Head of caudate nucleus (tissue), 42 donors: ENCODE measurements at places on chromosomes 6 and 20.

DNA sequence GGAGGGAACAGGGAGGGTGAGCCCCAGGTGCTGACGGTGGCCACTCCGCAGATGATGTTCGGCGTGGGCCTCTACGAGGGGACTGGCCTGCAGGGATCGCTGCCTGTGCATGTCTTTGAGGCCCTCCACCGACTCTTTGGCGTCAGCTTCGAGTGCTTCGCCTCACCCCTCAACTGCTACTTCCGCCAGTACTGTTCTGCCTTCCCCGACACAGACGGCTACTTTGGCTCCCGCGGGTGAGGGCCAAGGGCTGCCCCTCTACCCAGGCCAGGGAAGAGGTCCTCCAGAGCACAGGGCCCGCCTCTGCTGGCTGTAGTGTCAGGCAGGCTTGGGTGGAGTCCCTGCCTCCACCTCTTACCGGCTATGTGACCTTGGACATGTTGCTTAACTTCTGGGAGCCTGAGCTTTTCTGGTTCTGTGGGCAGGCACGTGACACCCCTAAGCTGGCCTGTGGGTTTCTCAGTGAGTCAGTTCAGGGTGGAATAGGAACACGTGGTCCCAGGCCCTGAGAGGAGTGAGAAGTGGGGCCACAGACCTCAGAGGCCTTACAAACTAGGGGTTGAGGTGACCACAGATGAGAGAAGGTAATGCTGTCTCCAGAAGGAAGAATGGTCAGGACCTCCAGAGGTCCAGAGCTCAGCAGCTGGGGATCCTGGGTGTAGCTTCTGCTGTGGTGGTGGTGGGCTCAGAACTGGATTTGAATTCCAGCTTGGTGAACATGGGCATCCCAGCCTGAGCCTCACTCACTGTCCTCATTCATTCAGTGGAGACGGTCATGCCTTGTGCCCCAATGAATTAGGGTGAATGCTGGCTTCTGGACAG lies 11.9 kb downstream of the PCIF1 start:
- no peak for DNase-seq

DNA sequence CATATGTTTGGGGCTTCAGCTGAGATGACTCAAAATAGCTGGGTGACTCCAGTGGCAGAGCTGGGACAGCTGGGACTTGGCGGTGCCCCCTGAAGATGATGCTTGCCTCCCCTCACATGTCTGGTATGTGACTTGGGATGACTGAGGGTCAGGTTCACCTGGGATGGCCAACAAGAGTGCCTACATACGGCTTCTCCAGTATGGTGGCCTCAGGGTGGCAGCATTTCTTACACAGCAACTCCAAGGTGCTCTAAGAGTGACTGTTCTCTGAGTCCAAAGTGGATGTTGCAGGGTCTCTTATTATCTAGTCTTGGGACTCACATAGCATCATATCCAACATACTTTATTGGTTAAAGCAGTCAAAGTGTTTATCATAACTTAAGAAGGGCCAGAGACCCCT lies 87.8 kb upstream of the CENPW start:
- no peak for DNase-seq

- no peak for DNase-seq
Measured at GRCh38 chr6:148550569-148550968, 196.3 kb upstream of the UST start.

GRCh38 chr6:132257561-132257960 lies 143.7 kb downstream of the MOXD1 start:
- DNase-seq: no peak

- DNase-seq: no peak
Measured at GRCh38 chr6:143018955-143019354, 41.7 kb upstream of the AIG1 start.

DNA sequence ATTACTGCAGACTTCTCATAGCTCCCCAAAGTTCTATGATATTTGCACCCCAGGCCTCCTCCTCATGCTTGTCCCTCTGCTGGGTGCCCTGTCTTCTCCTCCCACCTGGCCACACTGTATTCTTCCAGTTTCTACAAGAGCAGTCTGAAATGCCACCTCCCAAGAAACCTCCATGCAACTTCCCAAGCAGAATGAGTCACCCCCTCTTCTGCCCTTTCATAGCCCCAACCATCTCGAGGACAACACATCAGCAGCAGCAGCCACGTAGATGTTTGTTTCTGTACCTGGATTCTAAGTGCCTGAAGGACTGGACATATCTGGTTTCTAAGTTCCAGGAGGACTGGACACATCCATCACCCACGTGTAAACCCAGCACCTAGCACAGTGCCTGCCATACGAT lies 6.6 kb upstream of the ULBP2 start:
- DNase-seq: no peak

DNA sequence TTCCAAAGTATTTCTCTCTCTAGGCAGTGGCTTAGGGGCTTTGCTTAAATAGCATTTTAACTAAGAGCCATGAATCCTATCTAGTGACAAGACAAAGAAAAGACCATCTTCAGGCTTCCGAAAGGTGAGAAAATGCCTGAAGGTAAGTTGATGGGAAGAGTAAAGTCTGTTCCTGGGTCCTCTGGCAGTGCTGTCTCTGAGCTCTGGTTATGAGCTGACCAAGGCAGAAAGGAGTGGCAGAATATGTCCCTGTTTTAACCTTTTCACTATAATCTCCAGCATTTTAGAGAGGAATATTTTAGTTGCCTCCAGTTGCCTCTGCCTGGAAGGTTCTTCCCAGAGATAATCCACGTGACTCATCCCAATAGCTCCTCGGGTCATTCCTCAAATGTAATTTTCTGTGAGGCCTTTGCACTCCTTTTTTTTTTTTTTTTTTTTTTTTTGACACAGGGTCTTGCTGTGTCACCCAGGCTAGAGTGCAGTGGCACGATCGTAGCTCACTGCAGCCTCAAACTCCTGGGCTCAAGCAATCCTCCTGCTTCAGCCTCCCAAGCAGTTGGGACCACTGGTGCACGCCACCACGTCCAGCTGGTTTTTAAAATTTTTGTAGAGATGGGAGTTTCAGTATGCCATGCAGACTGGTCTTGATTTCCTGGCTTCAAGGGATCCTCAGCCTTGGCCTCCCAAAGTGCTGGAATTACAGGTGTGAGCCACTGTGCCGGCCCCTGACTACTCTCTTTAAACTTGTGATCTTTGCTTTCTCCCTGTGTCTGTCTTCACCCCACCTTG lies 3.7 kb upstream of the ARMH2 start:
- DNase-seq: no peak

- no peak for DNase-seq
Measured at GRCh38 chr20:6709910-6710595, 57.4 kb upstream of the BMP2 start.

GRCh38 chr6:91487696-91488392 lies 901.0 kb upstream of the MAP3K7 start:
- DNase-seq: no peak

GRCh38 chr6:146297815-146298214 lies 245.8 kb upstream of the RAB32 start:
- DNase-seq: no peak

DNA sequence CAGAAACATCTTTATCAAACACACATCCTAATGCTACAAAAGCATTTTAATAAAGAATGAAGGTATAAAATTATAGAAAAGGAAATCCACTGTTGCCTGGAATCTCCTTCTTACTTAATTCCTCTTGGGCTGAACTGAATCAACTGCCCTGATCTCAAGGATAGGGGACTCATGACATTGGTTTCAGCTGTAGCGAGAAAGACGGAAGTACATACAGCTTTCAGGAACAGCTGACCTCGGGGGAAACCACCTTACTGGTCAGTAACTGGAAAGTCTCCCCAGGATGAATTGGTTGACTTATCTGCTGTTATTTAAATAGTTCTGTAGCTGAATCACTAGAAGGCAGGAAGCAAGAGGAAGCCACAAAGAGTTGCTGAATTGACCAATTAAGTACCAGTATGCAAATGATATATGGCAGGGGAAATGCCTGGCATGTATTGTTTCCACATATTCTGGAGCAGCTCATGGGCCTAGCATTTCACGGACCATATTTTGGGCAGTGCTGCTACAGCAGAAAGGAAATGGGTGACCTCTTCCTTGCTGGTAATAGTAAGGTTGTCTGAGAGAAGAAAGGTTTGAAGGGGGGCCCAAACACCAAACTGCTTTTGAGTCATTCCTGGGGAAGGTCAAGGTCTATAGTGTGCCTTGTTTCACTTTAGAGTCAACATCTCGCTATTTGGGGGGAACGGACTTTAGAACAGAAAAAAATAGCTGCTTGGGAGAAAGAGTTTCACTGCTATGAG lies 43.7 kb upstream of the MAP7 start:
- no peak for DNase-seq

DNA sequence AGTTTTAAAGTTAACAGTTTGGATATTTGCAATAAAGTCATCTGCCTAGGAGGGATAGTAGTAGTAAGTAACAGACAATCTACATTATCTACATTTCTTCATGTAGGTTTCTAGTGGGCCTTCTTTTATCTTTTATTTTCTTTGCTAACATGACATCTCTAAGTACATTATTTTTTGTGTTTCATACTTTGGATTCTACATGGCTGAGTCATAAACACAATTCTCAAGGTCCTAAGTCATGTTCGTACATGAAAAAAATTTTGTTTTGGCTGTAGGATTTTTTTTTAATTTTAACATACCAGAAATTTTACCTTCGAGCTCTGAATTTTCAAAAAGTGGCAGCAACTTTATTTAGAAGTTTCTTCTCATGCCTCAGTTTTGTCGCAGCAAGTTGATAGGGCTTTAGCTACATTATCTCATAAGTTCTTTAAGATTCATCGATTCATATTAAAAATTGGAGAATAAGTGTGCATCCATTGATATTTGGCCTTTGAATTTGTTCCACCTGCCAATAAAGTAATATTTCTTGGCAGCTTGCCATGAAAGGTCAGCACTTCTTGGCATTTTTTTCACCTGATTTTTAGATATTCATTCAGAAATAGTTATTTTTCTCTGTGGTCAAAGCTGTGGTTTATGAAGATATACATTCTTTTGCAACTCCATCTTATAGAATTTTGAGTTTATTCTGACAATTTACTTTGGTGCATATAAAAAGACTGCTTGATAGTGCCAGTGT lies 146.2 kb downstream of the GRIK2 start:
- DNase-seq: no peak

GRCh38 chr20:53937339-53937741 lies 133.1 kb downstream of the BCAS1 start:
- no peak for DNase-seq

DNA sequence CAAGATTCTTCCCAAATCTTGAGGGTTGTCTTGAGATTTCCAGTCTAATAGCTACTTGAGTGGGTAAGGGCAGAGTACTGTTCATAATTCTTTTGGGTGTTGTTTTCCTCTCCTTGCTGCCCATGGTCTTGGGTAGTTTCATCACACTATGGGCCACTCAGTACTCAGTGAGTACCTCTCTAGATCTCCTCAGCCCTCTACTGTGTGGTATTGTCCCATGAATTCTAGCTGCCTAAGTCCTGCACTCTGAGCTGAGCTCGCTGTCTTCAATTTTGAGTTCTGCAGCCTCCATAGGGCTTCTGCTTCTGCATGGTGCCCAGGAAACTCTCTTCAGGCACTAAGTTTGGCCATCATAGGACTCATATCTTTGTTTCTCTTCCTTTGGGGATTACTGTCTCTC lies 42.3 kb downstream of the ASXL1 start:
- no peak for DNase-seq

DNA sequence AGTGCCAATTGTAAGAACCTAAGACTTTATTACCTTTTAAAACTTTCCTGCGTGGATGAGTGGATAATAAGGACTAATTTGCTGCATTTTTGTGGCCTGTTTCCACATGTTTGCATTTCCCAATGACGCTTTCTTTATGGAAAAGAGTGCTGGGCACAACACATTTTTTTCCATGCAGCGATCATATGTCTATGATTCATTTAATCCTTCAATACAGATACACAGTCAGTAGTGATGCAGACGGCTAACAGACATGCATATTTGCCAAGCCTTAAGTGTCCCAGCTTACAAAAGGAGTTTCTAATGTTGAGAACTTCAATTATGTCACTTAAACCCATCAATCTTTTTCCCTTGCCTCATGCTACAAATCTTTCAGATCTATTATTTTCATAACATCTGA lies 239.8 kb upstream of the PREP start:
- no peak for DNase-seq

GRCh38 chr6:139996253-139996834 lies 621.9 kb upstream of the CITED2 start:
- no peak for DNase-seq

DNA sequence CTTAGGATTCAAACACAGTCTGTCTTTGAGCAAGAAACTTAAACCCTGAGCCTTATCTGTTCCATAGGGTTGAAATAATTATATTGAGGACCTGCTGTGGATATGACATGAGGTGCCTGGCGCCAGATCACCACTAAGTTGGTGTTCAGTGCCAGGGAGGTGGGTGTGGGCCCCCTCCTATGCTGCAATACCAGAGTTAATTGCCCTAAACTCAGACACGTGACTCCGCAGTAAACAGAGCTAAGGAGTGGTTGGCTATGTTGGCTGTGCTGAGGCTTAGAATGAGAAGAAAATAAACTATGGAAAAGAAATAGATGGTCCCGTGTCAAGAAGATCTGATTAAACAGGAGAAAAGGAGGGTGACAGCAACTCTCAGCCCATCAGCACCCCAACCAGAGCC lies 419.4 kb upstream of the JARID2 start:
- no peak for DNase-seq

DNA sequence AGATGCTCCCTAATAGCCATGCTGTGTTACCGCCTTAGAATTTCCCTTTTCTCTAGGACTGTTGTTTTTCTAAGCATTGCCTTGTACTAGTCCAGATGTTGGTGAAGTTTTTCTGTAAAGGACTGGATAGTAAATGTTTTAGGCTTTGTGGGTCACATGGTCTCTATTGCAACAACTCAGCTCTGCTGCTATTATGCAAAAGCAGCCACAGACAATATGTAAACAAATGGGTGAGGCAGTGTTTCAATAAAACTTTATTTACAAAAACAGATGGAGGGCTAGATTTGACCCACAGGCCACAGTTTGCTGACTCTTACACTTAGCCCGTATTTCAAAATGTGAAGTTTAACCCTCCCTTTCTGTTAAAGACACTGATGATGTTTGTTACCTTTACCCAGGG lies 207.6 kb upstream of the MYLIP start:
- DNase-seq: no peak

- DNase-seq: no peak
Measured at GRCh38 chr20:17965042-17965697, 3.4 kb downstream of the SNX5 start.

GRCh38 chr6:73460056-73460455 lies 1.5 kb upstream of the MTO1 start:
- peak; percentile 54 for DNase-seq

GRCh38 chr20:23923311-23923710 lies 43.8 kb upstream of the CST5 start:
- DNase-seq: no peak

DNA sequence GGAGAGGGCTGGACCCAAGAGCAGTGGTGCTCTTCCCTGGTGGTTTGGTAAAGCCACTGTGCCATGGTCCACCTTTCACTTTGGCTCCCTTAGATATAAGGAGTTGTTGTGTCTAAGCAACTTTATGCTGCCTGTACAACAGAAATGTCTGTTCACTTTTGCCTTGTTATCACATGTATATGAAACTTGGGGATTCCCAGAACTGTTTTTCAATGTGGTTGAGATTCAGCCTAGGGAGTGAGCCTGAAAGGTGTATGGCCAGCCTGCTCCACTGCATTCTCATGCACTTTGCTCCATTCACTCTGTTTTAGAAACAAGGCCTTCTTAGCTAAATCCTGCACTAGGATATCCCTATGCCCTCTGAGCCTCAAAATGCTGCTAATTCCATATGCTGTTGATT lies 234.5 kb upstream of the THEMIS start:
- no peak for DNase-seq
